ENCODE measurements at places on chromosomes 5 and 9.

- no peak for DNase-seq
Observed at GRCh38 chr5:149117970-149118369, 23.3 kb upstream of the ABLIM3 start.

- DNase-seq: no peak
Observed at GRCh38 chr9:27340961-27341511, 44.1 kb upstream of the EQTN start.

- no peak for DNase-seq
Observed at GRCh38 chr5:88813805-88814575, 69.0 kb downstream of the MEF2C start.

GRCh38 chr9:93648836-93649235, 72.5 kb downstream of the PHF2 start:
- DNase-seq: no peak

DNA sequence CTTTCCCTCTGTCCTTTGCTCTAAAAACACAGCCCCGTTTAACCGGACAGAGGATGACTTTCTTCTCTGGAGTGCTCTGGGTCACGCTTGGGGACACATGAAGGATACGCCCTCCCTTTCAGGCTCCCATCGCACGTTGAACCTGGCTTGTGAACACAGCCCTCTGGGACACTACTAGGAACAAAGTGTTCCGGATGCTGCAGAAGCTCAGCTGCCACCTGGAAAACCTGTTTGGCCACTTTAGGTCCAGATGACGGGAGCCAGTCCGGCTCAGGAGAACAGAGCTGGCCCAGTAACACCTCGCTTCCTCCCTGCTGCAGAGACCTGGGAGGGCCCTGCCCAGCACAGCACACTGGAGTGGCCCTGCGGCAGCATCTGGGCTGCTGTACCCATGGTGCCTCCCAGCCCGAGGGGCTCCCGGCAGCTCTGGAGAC, 60.1 kb downstream of the GADD45G start:
- no peak for DNase-seq

GRCh38 chr5:9547122-9547947, 1.5 kb upstream of the SEMA5A start:
- DNase-seq: no peak

- DNase-seq: no peak
Observed at GRCh38 chr5:59592101-59592500, 301.4 kb downstream of the PDE4D start.

GRCh38 chr5:87924436-87924835, 344.2 kb downstream of the TMEM161B start:
- DNase-seq: no peak

DNA sequence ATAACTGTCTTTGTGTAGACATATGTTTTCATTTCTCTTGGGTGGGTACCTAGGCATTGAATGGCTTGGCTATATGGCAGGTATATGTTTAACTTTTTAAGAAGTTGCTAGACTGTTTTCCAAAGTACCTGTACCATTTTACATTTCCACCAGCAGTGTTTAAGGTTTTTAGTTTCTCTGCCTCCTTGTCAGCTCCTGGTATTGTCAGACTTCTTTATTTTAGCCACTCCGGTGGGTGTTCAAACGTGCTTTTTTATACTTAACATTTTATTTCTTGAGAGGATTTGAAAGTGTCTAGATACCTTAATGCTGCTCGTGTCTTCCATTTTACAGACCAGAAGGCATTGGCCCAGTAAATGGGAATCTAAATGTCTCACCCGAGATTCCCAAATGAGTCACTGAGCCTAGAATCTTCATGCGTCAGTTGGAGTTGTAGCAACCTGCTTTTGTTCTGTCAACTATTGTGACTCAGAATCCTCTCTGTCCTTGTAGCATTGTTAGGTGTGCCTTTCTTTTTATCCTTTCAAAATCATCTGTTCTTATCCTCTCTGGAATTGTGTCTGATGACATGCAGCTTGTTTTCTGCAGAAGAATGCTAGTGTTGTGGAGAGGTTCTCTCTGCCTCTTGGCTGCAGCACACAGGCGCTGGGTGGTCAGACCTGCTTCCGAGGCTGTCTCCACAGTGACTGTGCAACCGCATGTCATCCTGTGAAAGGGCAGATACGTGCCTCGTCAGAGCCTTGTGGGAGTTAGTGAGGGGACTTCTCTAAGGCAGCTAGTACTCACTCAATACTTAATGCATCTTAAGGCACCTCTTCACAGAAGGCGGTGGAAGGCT, 291.8 kb downstream of the AOPEP start:
- no peak for DNase-seq

GRCh38 chr5:178467568-178468195, 122.5 kb downstream of the COL23A1 start:
- DNase-seq: no peak

GRCh38 chr5:174312270-174312617, 266.7 kb downstream of the NSG2 start:
- DNase-seq: no peak

DNA sequence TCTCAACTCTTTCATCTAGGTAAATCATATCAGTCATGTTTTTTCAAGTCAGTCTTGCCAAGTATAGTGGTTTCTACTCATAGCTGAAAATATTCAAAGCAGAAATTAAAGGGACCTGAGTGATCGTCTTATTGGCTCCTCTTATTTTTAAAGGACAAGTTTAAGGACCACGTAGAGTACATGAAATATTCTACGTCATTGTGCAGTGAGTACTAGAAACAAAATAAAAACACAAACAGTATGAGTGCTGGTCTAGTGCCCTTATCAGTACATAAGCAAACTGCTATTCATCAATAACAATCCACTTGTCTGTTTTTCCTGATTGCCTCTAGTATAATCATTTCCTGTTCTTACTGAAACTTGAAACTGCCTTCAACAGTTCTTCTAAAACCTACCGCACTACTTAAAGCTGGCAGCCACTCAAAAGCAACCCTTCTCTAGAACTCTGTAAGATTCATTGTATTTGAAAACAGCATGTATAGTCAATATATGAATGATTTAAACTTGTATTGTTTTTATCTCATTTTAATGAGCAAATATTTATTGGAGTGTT, 853.7 kb downstream of the TAF11L14 start:
- no peak for DNase-seq

DNA sequence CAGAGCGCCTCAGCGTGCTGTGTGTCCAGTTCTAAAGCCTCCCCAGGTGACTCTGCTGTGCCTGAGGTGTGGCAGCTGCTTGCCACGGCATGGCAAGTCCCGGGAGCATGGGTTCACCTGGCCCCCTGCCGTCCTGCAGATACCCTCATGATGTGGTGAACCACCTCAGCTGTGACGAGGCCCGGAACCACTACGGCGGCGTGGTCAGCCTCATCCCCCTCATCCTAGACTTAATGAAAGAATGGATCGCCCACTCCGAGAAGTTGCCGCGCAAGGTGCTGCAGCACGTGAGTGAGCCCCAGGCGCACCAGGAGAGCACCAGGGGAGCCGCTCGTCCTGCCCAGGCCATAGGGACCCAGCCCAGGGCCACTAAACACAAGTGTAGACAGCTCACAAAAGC, 9.5 kb downstream of the SPACA9 start:
- DNase-seq: no peak

DNA sequence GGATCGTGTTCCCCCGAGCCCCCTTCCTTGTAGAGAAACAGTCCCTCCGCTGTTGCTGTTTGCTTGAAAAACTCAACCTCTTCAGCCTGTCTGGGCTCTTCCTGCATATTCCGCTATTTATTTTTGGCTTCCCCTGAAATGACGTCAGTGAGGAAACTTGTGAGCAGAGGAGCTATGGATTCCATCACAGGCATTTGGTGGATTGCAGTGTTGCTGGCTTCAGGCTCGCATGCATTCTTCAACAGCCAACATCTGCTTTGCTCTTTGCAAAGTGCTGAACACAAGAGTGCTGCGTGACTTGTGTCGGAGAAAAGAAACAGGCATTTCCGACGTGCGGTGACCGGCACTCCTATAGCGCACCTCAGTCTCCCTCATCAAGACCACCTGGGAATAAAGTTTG, 232.7 kb downstream of the RFK start:
- no peak for DNase-seq

- no peak for DNase-seq
Observed at GRCh38 chr9:110183208-110184145, 24.5 kb downstream of the C9orf152 start.

DNA sequence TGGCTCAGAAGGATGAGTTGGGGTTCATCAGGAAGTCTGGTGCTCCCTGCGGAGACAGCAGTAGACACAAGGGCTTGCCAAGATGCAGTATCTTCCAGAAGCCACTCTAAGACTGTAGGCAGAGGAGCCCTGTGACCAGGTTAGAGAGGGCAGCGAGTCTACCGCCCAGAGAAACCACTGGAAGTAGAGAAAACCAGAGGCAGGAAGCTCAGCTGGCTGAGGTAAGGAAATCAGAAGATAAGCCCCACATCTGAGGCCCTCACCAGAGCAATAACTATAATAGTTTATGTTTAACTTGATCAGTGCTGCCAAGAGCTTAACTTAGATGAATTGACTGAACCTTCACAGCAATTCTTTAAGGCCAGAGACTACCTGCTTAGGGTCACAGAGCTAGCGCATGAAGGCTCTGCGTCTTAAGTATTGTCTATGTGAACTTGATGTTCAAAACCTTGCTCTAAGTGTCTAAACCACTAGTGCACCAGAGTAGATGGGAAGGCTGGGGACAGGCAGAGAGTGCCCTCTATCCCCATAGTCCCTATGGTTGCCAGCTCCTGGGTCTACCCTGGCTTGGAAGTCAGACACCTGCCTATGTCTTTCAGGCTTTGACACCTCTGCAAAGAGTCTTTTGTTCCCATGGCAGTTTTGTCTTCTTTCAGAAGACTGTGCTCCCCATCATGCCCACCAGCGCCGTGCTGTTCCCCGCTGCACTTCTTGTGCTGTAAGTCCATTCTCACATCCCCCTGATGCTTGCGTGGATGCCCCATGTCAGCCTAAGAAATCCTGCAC, 228.2 kb upstream of the KLF4 start:
- no peak for DNase-seq

GRCh38 chr9:94868464-94868863, 142.0 kb downstream of the AOPEP start:
- DNase-seq: no peak

GRCh38 chr9:33737811-33738606, 57.4 kb upstream of the PRSS3 start:
- DNase-seq: no peak

GRCh38 chr5:136886608-136887007, 521.3 kb upstream of the TRPC7 start:
- DNase-seq: no peak

GRCh38 chr5:109324931-109325330, 84.8 kb downstream of the PJA2 start:
- no peak for DNase-seq

DNA sequence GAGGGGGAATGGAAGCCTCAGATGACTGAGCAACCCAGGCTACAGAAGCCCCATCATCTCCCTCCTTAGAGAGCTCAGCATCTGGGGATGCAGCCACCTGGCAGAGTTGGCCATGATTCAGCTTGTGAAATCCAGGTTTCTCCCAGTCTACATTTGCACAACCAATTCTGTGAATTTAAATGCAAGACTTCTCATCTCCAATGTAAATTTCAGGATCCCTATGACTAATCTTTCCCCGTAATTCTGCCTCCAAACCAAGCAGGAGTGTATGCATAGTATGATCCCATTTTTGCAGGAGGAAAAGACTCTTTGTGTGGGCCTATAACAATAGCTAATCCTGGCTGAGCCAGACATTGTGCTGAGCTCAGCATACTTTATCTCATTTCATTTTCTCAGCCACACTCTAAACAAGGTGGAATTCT, 59.6 kb upstream of the IL17B start:
- no peak for DNase-seq

- no peak for DNase-seq
Observed at GRCh38 chr5:102946414-102946813, 173.5 kb downstream of the GIN1 start.

Measured in stimulated activated CD8-positive, alpha-beta memory T cell treated with anti-CD3 and anti-CD28 coated beads, Interleukin-2, amount 100 ng/mL, for 1 hour (primary cell).